ENCODE measurements at places on chromosomes 13 and 19.

DNA sequence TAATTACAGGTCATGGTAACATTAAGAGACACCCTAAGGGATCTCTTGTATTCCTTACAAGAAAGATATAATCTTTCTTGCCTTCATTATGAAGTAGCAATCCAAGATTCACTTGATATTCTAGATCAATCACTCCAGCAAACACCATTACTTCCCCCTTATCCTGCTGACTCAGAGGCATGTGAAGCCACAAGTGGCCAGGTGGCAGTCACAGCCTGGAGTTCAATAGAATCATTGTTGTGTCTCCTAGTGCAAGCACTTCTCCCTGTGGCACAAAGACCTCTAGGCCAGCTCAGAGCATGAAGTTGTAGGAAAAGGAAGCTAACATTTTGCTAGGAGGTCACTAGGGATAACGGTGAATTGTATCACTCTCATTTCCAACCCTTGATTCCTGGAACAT lies 864.3 kb upstream of the ATXN8OS start:
- DNase-seq, result no peak

- DNase-seq, result no peak
These were observed 22.9 kb downstream of the RAB20 start for GRCh38 chr13:110538632-110539031.

DNA sequence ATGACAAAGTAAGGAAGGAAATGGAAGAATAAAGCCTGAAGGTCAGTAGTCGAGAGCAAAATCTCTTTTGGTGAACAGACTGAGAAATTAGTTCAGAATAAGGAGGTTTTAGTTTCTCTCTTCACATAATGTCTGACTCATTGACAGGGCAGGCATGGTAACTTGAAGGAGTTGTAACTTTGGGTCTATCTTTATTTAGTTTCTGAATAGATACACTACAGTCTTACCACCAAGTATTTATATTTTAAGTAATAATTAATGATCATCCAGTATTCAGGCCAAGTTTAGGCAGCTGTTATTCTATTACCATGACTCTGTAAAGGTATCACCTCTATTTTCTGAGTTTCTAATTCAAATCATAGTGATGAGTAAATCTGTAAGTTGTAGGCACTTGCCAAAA lies 219.9 kb downstream of the SPRY2 start:
- no peak for DNase-seq

GRCh38 chr19:55383279-55384130 lies 587 bp downstream of the TMEM238 start:
- no peak for DNase-seq

GRCh38 chr19:2714531-2715269 lies 6.5 kb downstream of the DIRAS1 start:
- no peak for DNase-seq

DNA sequence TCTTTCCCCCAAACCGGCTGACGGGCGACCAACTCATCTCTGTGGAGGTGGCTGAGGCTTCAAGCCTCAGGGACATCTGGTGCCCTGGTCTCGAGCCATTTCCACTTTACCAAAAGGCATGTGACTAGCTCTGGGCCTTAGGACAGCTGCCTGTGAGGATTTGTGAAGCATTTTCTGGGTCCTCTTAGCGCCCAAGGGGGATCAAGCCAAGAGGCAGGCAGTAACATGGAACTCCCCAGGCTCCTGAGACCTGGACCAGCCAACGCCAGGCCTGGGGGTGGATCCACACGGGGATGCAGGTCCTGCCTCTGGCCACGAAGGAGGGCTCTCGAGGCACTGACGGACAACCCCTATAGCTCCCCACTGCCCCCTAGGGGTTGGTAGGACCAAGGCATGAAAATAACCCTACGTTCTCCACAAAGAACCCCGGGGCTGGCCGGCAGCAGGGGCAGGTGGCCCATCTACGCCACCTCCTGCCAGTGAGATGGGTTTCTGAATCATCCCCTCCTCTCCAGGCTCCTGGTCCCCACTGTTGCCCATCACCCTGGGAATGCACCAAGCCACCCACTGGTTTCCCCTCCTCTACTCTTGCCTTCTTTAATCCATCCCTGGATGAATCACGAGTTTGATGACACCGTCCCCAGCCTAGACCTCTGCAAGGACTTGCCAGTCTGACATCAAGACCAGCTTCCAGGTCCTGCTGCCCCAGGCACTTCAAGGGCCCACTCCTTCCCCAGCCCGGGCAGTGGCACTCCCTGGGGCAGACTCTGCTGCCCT lies 7.0 kb upstream of the MYDGF start:
- peak; percentile 35 for DNase-seq

- DNase-seq, result no peak
These were observed 21.2 kb upstream of the TOMM40 start for GRCh38 chr19:44869733-44870470.

DNA sequence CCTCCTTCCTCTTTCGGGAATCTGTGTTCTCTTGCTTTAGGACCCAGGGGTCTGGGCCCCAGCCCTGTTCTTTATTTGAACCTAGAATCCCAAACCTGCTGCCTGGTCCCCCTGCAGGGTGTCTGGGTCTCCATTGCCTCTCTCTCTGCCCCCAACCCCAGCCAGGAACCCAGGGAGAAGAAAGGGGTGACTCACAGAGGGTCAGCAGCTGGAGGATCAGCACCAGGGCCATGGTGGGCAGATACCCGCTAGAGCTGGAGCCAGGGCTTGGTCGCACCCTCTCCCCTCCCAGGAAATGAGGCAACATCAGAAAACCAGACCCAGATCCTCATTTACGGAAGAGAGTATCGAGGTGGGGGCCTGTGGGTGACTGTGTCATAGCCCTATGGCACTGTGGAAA lies at the start of gene OSCAR:
TSS of gene OSCAR (minus strand) at position 243 of the 400 bp plus-strand sequence. CDS start at position 232, 11 bp downstream.
- DNase-seq, result peak; percentile 67

GRCh38 chr13:21033856-21034602 lies 27.4 kb downstream of the LATS2 start:
- peak; percentile 73 for DNase-seq

DNA sequence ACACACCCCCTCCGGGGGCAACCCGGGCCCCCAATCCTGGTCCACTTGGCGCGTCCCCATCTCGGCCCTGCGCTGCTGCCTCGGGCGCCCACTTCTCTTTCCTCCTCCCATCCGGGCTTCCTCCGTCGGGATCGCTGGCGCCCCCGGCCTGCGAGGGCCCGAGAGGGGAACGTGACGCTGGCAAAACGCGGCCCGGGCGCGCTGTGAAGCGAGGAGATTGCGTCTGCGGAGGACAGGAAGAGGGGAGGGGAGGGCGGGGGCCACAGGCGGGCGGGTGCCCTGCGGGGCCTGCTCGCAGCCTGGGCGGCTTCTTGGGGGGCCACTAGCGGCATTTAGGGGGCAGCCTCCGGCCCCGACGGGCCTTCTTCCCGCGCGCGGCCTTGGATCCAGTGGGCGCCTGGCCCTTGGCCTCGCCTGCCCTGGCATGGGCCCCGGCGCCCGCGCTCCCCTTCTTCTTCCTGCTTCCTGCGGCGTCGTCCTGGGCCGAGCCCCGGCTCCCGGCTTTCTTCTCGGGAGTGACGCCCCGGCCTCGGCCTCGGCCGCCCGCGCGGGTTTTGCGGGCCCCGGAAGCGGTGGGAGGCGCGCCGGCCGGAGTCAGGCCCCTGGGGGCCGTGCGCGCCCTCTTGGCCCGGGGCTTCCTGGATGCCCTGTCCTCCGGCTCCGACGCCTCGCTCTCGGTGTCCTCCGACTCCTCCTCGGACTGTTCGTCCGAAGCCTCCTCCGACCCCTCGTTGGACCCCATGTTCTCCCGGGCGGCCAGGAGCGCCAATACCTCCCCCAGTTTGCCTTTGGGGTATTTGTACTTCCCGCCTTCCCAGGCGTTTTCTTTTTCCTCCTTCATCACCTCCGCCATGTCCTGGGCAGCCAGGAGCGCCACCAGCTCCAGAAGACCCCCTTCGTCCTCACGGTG lies 2.2 kb downstream of the PNMA8B start:
- peak; percentile 91 for DNase-seq

GRCh38 chr19:35756377-35757230 lies at the start of gene HSPB6:
TSS of gene HSPB6 (minus strand) at chr19:35757029. CDS start at chr19:35757008, 21 bp downstream.
- peak; percentile 90 for DNase-seq

- DNase-seq, result no peak
These were observed 46.6 kb upstream of the C19orf12 start for GRCh38 chr19:29761575-29762232.

DNA sequence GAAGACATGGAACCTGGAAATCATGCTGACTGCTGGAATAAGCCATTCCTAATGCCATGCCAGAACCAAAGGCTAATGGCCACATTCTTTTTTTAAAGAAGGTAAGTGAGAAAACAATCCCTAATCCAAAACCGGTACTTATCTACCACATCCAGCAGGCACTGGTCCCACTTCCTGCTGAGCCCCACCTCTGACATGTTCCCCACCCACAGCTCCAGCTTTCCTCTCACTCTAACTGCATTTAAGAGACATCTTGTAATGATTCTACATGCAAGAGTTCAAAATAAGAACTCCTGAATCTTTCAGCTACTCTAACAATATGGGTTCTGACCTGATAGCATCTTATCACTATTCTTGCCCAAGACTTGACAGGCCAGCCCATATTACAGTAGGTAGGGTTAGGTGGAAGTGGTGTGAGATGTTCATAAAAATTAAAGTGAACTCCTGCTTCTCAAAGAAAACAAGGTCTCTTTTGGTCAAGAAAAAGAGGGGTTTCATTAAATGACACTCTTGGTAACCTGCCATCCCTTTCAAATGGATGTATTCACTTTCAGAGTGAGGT lies 41.9 kb downstream of the N4BP2L2 start:
- no peak for DNase-seq

DNA sequence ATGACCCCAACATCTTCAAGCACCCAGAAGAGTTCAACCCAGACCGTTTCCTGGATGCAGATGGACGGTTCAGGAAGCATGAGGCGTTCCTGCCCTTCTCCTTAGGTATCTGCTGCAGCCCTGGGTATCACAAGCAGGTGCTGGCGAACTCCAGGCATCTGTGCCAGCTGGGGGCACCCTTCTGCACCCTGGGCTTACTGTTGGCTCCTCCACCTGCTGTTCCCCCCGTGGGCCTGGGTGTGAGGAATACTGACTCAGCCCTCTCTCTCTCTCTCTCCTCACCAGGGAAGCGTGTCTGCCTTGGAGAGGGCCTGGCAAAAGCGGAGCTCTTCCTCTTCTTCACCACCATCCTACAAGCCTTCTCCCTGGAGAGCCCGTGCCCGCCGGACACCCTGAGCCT lies 13.0 kb downstream of the CYP2S1 start:
- DNase-seq, result peak; percentile 50

GRCh38 chr13:48508011-48508410 lies 24.9 kb downstream of the RCBTB2 start:
- no peak for DNase-seq

DNA sequence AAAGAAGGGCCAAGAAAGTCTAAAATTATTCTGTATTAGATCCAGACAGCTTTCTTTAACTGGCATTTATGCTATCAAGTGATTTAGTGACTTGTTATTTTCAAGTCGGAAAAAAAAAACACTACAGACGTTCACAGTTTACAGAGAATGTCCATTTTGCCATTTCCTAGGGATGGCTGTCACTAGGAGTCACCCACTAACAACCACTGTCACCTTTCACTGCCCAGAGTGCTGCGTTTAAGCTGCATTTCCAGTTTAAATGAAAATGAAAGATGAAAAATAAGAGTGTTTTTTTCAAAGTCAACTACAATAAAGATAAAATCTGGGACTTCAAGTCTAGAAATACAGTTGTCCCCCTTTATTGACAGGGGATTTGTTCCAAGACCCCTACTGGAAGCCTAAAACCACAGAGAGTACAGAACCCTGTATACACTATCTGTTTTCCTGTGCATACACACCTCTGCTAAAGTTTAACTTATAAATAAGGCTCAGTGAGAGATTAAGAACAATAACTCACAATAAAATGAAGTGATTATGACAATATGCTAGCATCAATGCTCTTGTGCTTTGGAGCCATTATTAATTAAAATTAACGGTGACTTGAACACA lies 112.5 kb downstream of the SACS start:
- DNase-seq, result no peak

GRCh38 chr19:14411938-14412245 lies 7.2 kb downstream of the DDX39A start:
- DNase-seq, result no peak

DNA sequence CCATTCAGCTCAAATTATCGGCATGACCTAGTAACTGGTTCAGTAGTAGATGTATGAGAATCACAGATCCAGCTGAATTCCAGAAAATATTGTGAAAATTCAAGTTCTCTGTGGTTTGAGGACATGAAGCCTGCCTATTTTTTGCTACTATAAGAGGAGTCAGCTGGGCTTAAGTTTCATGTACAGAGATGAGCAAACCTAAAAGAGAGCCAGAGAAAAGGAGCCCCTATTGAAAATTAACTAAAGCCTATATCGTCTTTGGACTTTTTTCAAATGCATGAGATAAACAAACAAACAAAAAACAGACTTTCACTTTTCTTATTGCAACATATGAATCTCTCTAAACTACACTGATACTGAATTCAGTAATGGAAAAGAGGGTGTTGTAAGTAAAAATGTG lies 106.8 kb upstream of the SPRY2 start:
- no peak for DNase-seq

- no peak for DNase-seq
These were observed 13.7 kb downstream of the BCAT2 start for GRCh38 chr19:48797103-48797502.

DNA sequence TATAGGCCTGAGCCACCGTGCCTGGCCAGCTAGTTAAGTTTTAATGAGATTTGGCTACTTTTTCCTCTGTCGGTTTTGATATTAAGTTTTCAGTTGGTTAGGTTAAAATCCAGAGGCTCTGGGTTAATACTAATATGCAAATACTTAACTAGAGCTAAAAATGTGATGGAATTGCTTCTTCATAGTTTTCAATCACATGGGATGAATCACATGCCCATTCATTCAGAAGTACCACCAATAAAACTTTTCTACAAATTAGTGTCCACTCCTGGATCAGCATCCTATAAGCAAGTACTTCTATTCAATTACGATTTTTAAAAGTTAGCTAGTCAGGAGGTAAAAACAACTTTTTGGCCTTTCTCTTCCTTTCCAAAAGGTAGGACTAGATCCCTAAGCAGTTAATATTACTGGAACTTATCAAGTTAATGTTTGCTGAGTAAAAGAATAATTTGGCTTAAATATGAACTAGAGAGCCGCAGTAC lies 4.3 kb downstream of the SLC25A30 start:
- no peak for DNase-seq

DNA sequence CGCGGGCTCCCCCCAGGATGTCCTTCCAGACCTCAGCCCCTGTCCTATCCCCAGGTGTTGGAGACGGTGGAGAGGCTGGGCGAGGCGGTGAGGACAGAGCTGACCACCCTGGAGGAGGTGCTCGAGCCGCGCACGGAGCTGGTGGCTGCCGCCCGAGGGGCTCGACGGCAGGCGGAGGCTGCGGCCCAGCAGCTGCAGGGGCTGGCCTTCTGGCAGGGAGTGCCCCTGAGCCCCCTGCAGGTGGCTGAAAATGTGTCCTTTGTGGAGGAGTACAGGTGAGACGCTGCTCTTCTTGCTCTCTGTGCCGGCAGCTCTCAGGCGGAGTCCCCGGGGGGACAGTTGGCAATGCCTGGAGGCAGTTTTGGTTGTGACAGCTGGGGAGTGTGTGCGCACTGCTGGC lies 6.9 kb downstream of the TTYH1 start:
- peak; percentile 70 for DNase-seq

- no peak for DNase-seq
These were observed 15.2 kb downstream of the IER2 start for GRCh38 chr19:13165162-13165997.

GRCh38 chr13:100347968-100348367 lies 240.6 kb downstream of the GGACT start:
- no peak for DNase-seq

Data from upper lobe of left lung (tissue), 6 donors.